ENCODE measurements at places on chromosomes 4 and X. TPM values are rescaled to one million over a fixed set of nuclear protein-coding genes. Genes with fewer than 3 reads are reported as not detected.

RTL3 gene
- total RNA-seq = not detected

SRPK3 gene
- not detected for total RNA-seq

DNA sequence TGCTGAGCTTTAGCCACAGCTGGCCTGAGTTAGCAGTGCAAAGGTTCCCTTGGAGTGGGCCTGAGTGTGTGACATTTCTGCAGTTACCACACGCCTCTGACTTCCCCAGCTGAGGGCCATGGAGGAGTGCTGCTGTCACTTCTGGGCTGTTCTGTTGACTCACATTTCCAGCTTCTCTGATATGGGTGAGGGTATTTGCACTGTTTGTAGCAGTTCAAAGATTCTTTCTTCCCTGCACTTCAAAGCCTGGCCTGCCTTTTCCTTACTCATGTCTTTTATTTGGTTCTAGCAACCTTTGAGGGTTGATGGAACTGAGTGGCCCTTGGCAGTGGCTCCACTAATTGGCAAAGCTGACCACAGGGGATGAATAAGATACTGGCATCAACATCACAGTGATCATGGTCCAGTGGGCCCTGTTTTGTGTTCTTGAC lies 26.4 kb upstream of the SCML1 start:
- no peaks in the 10 kb centered on the region for H3K36me3 ChIP-seq
- H3K4me1 ChIP-seq = no peaks in the 10 kb centered on the region
- no peak overlapping the region for H3K4me3 ChIP-seq
- DNase-seq = no peak
- H3K27me3 ChIP-seq = no peaks in the 10 kb centered on the region

DNA sequence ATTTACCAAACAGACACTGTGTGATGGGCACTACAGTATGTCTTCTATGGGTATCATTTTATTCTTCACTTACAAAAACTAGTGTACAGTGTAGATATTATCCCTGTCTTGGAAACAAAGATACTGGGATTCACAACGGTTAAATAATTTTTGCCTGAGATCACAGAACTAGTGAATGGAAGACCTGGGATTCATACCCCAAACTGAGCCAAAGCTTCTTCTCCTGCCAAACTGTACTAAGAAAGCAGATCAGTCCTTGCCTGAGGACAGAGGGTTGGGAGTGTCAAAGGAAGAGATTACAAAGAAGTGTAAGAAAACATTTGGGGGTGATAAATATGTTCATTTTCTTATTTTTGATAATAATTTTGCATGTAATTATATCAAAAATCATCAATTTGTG lies 43.1 kb downstream of the PPA2 start:
- H3K27me3 ChIP-seq = no peaks in the 10 kb centered on the region
- no peak overlapping the region for H3K27ac ChIP-seq
- no peaks in the 10 kb centered on the region for H3K4me1 ChIP-seq
- no peak overlapping the region for H3K4me3 ChIP-seq
- H3K36me3 ChIP-seq = no peaks in the 10 kb centered on the region

DNA sequence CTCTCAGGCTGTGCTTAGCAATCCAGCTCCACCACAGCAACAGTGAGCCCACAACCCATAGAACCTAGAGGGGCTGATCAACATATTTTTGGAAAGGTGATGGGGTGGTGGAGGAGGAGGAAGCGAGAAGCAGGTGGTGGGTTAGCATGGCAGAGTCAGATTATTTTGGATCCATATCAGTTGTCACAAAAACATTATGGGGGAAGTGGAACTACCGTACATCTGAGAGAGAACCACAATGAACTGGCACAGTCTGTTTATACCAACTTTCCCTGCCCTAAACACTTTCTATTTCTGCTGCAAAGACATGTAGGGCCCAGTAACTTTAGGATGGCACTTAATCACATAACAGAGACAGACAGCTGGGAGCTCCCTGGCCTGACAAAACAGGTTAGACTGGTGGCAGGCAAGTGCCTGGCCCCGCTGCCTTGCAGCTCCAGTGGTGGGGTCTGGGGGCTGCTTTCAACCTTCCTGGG lies 4.3 kb downstream of the SLC9A7 start:
- peaks cover 6% of the 10 kb centered on the region for H3K4me1 ChIP-seq
- H3K4me3 ChIP-seq = no peak overlapping the region
- no peaks in the 10 kb centered on the region for H3K36me3 ChIP-seq
- peak; percentile 6 for DNase-seq
- no peaks in the 10 kb centered on the region for H3K27me3 ChIP-seq

- H3K36me3 ChIP-seq = no peaks in the 10 kb centered on the region
- no peaks in the 10 kb centered on the region for H3K27me3 ChIP-seq
- H3K27ac ChIP-seq = no peak overlapping the region
- no peak overlapping the region for H3K4me3 ChIP-seq
- no peaks in the 10 kb centered on the region for H3K4me1 ChIP-seq
- no peak for DNase-seq
Observed at GRCh38 chrX:110743679-110744340, 51.8 kb downstream of the CHRDL1 start.

GRCh38 chr4:7024336-7024890 lies 18.8 kb upstream of the TADA2B start:
- DNase-seq = no peak
- no peaks in the 10 kb centered on the region for H3K36me3 ChIP-seq
- no peaks in the 10 kb centered on the region for H3K4me1 ChIP-seq
